ENCODE measurements at places on chromosomes 3 and 15. TPM values are rescaled to one million over a fixed set of nuclear protein-coding genes. Genes with fewer than 3 reads are reported as not detected.

GABRR3 gene
- total RNA-seq: not detected

TERC gene
- 12.4 TPM for total RNA-seq

ATP8B4 gene
- total RNA-seq: 4.1 TPM

GOLGA8S gene
- 0.40 TPM for total RNA-seq

TRIM71 gene
- total RNA-seq: 9.9 TPM

STAB1 gene
- 205 TPM for total RNA-seq

C3orf62 gene
- total RNA-seq: 8.2 TPM

- no peaks in the 10 kb centered on the region for H3K27me3 ChIP-seq
- H3K27ac ChIP-seq: no peak overlapping the region
- peaks cover 6% of the 10 kb centered on the region for H3K36me3 ChIP-seq
- no peak overlapping the region for H3K4me3 ChIP-seq
Measured at GRCh38 chr15:80485370-80486164, 81.4 kb downstream of the ARNT2 start.

DNA sequence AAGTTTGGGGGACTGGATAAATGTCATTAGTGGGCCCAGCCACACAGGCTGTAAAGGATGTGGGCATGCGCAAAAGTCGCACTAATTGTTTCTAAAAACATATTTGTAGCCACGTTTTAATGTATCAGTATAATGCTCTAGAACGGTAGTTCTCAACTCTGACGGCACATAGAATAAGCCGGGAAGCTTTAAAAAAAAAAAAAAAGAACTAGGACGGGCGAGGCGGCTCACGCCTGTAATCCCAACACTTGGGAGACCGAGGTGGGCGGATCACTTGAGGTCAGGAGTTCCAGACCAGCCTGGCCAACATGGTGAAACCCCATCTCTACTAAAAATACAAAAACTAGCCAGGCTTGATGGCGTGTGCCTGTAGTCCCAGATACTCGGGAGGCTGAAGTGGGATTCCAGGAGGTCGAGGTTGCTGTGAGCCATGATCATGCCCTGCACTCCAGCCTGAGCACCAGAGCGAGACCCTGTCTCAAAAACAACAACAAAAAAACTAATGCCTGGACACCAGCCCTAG is 618 bp upstream of the MON1A start:
- peaks cover 4% of the 10 kb centered on the region for H3K4me1 ChIP-seq
- no peak for DNase-seq
- H3K4me3 ChIP-seq: no peak overlapping the region
- H3K27me3 ChIP-seq: no peaks in the 10 kb centered on the region
- H3K36me3 ChIP-seq: no peaks in the 10 kb centered on the region

DNA sequence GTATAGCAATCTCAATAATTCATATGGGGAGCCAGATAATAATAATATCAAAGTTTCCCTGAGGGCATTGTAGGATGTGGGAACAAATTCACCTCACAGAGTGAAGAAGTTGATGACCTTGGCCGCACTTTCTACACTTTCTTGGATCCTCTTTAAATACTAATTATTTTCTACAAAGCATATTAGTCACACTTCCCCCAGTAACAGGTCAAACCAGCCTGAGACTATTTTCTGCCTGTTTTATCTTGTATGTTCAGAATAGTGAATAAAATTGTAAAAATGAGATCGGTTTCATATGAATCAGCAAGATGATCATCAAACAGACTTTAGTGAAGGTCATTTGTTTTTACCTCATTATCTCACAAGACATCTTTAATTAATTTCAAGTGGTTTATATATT is 2.3 kb upstream of the OR5K3 start:
- no peaks in the 10 kb centered on the region for H3K4me1 ChIP-seq
- DNase-seq: no peak
- H3K27me3 ChIP-seq: no peaks in the 10 kb centered on the region
- no peak overlapping the region for H3K27ac ChIP-seq
- H3K36me3 ChIP-seq: no peaks in the 10 kb centered on the region

DNA sequence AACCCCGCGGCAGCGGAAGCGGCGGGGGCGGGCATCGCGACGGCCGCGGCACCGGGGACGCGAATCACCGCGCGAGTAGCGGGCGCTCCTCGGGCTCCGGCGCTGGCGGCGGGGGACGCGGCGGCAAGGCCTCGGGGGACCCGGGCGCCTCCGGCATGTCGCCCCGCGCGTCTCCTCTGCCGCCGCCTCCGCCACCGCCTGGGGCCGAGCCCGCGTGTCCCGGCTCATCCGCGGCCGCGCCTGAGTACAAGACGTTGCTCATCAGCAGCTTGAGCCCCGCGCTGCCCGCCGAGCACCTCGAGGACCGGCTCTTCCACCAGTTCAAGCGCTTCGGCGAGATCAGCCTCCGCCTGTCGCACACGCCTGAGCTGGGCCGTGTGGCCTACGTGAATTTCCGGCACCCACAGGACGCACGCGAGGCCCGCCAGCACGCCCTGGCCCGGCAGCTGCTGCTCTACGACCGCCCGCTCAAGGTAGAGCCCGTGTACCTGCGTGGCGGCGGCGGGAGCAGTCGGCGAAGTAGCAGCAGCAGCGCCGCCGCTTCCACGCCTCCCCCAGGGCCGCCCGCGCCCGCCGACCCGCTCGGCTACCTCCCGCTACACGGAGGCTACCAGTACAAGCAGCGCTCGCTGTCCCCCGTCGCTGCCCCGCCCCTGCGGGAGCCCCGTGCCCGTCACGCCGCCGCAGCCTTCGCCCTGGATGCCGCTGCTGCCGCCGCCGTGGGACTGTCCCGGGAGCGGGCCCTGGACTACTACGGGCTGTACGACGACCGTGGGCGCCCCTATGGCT is 675 bp downstream of the RBM15B start:
- H3K27ac ChIP-seq: peak overlapping the region; percentile 96
- H3K4me3 ChIP-seq: peak overlapping the region; percentile 81
- peaks cover 13% of the 10 kb centered on the region for H3K4me1 ChIP-seq
- peak; percentile 31 for DNase-seq
- peaks cover 52% of the 10 kb centered on the region for H3K36me3 ChIP-seq

GRCh38 chr3:119420196-119420595 is 43.2 kb downstream of the TMEM39A start:
- H3K27ac ChIP-seq: no peak overlapping the region
- H3K27me3 ChIP-seq: no peaks in the 10 kb centered on the region
- H3K4me3 ChIP-seq: no peak overlapping the region
- no peak for DNase-seq
- no peaks in the 10 kb centered on the region for H3K4me1 ChIP-seq

DNA sequence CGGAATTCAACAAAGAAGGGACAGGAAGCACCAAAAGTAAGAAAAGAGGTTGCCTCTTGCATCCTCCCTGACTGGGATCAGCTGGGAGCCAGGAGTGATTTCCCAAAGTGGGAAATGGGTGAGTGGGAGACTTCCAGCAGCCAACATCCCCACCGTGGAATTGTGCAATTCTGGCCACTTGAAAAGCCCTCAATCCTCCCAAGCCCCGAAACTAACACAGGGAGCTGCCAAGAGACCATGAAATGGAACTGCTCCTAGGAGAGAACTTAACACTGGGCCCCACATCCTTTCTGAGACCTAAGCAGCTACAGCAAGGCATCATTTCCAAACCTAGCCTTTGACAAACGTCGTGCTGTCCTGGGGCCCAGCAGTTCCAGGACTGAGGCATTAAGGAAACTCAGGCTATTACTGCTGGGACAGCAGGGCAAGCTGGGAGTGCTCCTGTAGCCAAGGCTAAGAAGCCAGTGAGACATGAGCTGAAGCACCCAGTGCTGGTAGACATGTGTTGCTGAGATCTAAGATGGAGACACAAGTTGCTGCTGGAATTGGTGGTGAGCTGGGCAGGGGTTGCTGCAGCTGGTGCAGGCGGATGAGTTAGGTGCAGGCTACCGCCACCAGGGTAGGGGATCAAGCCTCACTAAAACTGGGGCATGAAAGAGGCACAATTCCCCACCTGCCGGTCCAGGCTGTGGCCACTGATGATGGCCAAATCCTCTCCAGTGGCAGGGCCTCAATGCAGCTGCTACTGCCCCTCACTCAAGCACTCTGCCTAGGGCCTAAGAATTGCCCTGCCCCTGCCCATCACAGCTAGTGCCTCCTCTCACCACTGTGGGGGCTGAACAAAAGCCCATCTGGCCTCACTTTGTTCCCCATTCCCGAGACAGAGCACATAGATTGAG is 43.9 kb downstream of the ALDH1A2 start:
- no peak overlapping the region for H3K4me3 ChIP-seq
- H3K36me3 ChIP-seq: no peaks in the 10 kb centered on the region
- no peaks in the 10 kb centered on the region for H3K4me1 ChIP-seq
- H3K27ac ChIP-seq: no peak overlapping the region
- no peaks in the 10 kb centered on the region for H3K27me3 ChIP-seq

- H3K27ac ChIP-seq: peak overlapping the region; percentile 36
- no peak overlapping the region for H3K4me3 ChIP-seq
- no peaks in the 10 kb centered on the region for H3K27me3 ChIP-seq
Measured at GRCh38 chr3:134378384-134378783, 4.1 kb upstream of the AMOTL2 start.

- H3K36me3 ChIP-seq: no peaks in the 10 kb centered on the region
- peaks cover 3% of the 10 kb centered on the region for H3K4me1 ChIP-seq
- no peaks in the 10 kb centered on the region for H3K27me3 ChIP-seq
- no peak overlapping the region for H3K27ac ChIP-seq
- no peak overlapping the region for H3K4me3 ChIP-seq
Measured at GRCh38 chr3:28151608-28152228, 89.7 kb upstream of the CMC1 start.

DNA sequence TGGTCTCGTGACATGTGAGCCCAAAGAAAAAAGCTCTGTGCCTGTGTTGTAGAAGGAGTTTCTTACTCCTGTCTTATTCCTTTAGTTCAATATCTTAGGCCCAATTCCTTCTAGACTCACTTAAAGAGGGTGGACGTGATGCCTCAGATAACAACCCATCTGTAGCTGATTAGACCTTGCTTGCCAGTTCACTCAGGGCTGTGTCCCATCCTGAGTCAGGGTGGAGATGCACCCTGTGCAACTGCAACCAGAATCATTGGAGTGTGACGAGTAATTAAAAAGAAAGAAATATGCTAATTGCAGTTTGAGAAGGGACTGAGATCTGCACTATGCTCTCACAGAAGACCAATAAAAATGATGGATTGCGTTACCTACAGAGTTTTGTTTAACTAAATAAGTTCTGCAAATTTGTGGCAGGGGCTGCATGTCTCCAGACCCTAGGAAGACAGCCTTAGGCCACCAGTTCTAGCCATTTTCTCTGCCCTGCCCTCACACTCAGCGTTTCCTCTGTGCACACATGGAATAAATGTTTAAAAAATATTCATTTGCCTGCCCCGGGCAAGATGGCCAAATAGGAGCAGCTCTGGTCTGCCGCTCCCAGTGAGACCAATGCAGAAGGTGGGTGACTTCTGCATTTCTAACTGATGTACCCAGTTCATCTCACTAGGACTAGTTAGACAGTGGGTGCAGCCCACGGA is 83.0 kb downstream of the MOBP start:
- H3K36me3 ChIP-seq: no peaks in the 10 kb centered on the region
- no peak for DNase-seq
- H3K27me3 ChIP-seq: no peaks in the 10 kb centered on the region
- no peak overlapping the region for H3K4me3 ChIP-seq
- no peaks in the 10 kb centered on the region for H3K4me1 ChIP-seq

- H3K4me3 ChIP-seq: no peak overlapping the region
- peak overlapping the region; percentile 11 for H3K27ac ChIP-seq
- DNase-seq: no peak
- no peaks in the 10 kb centered on the region for H3K4me1 ChIP-seq
Measured at GRCh38 chr3:127780536-127781400, 41.5 kb downstream of the MGLL start.

GRCh38 chr3:108292905-108293328 is 3.4 kb upstream of the HHLA2 start:
- no peak for DNase-seq
- H3K4me1 ChIP-seq: no peaks in the 10 kb centered on the region
- no peak overlapping the region for H3K4me3 ChIP-seq
- no peak overlapping the region for H3K27ac ChIP-seq
- H3K27me3 ChIP-seq: no peaks in the 10 kb centered on the region
- H3K36me3 ChIP-seq: no peaks in the 10 kb centered on the region

- no peaks in the 10 kb centered on the region for H3K27me3 ChIP-seq
- H3K4me3 ChIP-seq: peak overlapping the region; percentile 77
- H3K4me1 ChIP-seq: no peaks in the 10 kb centered on the region
Measured at GRCh38 chr3:126083511-126083912, 412 bp downstream of the SLC41A3 start.

DNA sequence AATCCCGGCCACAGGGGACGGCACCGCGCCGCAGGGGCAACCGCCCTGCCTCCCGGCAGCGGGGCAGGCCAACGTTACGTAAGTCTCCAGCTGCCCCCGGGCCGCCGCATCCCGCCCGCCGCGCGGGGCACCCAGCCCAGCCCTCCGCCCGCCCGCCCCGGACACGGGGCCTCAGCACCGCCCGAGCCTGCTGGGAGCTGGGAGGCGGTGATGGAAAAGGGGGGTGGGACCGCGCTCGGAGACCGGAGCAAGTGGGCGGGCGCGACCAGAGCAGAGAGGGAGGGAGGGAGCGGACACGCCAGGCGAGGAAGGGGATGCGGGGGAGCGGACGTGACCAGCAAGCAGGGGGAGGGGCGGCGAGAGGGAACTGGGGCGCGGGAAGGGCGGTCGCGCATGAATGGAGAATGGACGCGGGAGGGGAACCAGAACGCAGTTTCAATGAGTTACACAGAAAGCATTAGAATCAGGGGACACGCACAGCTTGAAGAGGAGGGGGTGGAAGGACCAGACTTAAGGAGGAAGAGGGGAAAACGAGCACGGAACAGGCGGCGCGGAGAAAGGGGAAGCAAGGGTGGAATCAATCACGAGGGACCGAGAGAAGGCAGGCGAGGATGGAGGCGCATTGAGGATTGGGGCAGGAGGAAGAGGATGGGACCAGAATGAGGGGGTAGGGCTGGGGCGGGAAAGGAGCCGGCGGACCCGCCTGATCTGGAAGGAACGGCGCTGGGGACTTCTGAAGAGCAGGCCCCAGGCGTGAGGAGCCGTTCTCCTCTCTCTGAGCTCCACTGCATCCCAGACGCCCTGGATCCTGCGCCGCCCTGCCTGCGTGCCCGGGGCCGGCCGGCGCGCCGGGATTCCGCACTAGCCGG is 559 bp downstream of the PKM start:
- peak overlapping the region; percentile 82 for H3K4me3 ChIP-seq
- no peaks in the 10 kb centered on the region for H3K36me3 ChIP-seq
- H3K27ac ChIP-seq: peak overlapping the region; percentile 99
- H3K27me3 ChIP-seq: no peaks in the 10 kb centered on the region

- no peaks in the 10 kb centered on the region for H3K36me3 ChIP-seq
- no peak within 1 kb of the TSS for H3K4me3 ChIP-seq
- no peak within 1 kb of the TSS for H3K27ac ChIP-seq
- peak; percentile 24 for DNase-seq
- H3K4me1 ChIP-seq: peaks cover 25% of the 10 kb centered on the region
Measured at GRCh38 chr15:58138106-58138505, at the start of gene AQP9. TSS of gene AQP9 (plus strand) at chr15:58138381. CDS start at chr15:58138566, 185 bp downstream.

GRCh38 chr3:127120851-127121647 is 71.9 kb upstream of the PRR23E start:
- H3K27me3 ChIP-seq: peaks cover 6% of the 10 kb centered on the region
- DNase-seq: no peak
- H3K27ac ChIP-seq: no peak overlapping the region
- H3K4me3 ChIP-seq: no peak overlapping the region

- no peak overlapping the region for H3K27ac ChIP-seq
- DNase-seq: peak; percentile 71
- no peaks in the 10 kb centered on the region for H3K27me3 ChIP-seq
- H3K4me1 ChIP-seq: peaks cover 6% of the 10 kb centered on the region
- H3K4me3 ChIP-seq: no peak overlapping the region
Measured at GRCh38 chr3:154758109-154758868, 321.8 kb upstream of the MME start.

GRCh38 chr15:31080591-31081014 is 20.9 kb downstream of the TRPM1 start:
- H3K36me3 ChIP-seq: no peaks in the 10 kb centered on the region
- peak; percentile 26 for DNase-seq

GRCh38 chr15:66884115-66884622 is 181.2 kb upstream of the SMAD3 start:
- H3K4me3 ChIP-seq: no peak overlapping the region
- H3K27ac ChIP-seq: no peak overlapping the region
- DNase-seq: no peak
- peaks cover 5% of the 10 kb centered on the region for H3K4me1 ChIP-seq
- no peaks in the 10 kb centered on the region for H3K27me3 ChIP-seq
- no peaks in the 10 kb centered on the region for H3K36me3 ChIP-seq
